ENCODE measurements at places on chromosomes 7 and 10.

GRCh38 chr10:113711142-113711541, 31.4 kb downstream of the CASP7 start:
- no peak for DNase-seq

- no peak for DNase-seq
These were observed 58.9 kb downstream of the HIPK2 start for GRCh38 chr7:139718859-139719258.

- DNase-seq = no peak
These were observed 194.3 kb downstream of the SORCS3 start for GRCh38 chr10:104835422-104835821.

DNA sequence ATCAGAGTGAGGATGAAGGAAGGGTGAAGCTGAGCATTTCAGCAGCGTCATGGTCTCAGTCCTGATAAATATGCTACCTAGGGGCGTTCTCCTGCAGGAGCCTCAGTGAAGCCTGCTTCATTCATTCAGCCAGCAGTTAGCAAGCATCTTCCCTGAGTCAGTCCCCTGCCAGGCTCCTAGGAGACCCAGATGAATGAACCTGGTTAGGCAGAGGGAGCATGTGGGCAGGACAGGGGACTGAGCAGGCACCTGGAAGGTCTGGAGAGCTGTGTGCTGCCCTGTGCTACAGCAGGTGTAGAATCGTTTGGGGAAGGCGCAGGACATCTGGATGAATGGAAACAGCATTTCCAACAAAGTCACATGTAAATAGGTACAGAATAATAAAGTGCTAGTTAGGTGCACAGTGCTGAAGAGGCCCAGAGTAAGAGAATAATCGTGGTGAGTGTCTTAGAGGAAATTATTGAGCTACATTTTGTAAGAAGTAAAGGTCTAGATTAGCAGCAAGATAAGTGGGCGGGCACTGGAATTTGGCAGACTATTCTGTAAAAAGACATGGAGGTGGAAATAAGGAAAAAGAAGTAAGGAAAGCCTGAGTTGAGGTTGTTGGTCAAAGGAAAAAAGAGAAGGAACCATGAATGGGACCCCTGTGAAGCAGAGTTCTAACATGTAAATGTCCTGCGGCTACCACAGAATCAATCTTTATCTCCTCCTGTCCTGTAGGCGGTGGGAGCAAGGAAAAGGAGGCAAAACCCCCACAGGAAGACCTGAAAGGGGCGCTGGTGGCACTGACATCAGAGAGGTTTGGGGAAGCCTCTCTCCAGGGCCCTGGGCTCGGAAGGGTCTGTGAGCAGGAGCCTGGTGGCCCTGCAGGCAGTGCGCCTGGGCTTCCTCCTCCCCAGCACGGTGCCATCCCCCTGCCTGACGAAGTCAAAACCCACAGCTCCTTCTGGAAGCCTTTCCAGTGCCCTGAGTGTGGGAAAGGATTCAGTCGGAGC, 12.0 kb downstream of the ZSCAN25 start:
- no peak for DNase-seq

DNA sequence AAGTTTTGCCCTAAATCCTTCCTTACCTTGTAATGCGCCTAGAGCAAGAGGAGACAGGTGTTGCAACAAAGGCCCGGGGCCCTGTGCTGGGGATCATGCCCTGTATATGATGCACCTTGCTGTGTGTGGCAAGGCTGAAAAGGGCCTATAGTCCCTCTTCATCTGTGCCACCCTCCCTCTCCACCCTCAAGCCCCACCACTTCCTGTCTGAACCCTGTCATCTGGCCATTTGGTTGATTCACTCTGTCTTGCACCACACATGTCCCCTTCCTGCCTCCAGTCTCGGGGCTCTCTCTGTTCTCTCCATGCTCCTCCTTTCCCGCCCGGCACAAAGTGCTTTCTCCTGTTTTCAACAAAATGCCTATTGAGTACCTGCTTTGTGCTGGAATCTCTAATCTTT, 11.5 kb upstream of the MALSU1 start:
- no peak for DNase-seq

DNA sequence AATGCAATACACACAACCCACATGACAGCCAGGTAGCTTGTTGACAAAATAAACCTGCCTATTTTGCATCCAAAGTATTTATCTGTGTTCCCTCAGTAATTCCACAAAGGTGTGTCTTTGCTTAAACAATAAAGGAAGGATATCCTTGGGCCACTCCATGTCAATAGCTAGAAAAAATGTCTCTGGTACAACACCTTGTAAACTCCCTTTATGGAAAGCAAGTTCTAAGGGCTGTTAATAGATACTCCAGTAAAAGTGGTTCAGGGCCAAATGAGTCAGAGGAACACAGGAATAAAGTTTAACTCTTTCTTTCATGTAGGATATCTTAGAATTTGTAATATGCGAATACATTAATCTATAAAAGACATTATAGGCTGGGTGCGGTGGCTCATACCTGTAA, 96.9 kb upstream of the LRRTM3 start:
- no peak for DNase-seq

DNA sequence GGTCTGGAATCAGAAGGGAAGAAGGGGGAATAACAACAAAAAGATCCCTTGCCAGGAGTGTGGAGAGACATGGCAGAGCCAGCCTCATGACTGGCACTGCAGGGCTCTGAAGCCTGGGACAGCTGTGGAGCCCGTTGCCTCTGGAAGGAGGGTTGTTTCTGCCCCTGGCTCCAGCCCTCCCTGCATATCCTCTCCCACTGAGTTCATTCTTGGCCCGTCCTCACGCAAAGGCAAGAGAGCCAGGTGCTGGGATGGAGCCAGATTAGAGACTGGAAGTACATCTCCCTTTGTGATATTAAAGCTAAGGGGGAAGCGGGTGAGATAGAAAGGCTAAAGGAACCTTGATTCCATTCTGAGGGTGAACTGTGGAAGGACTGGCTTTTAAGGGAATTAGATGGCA, 141.5 kb upstream of the NPVF start:
- DNase-seq = no peak

DNA sequence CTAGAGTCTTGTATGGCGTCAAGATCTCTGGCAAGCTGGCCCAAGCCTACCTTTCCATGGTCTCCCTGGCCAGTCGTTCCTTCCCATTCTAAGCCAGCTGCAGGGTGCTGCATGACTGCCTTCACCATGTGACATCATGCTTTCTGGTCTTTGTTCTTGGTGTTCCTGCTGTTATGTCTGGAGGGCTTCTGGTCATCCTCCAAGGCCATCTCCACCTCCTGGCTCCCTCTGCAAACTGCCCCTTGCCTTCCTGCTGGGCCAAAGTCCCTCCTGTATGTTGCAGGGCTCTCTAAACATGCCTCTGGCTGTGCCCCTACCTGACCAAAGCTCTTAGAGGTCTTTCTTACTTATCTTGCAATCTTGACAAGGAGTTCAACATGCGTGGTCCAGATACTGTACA, 44.4 kb upstream of the SHH start:
- no peak for DNase-seq

DNA sequence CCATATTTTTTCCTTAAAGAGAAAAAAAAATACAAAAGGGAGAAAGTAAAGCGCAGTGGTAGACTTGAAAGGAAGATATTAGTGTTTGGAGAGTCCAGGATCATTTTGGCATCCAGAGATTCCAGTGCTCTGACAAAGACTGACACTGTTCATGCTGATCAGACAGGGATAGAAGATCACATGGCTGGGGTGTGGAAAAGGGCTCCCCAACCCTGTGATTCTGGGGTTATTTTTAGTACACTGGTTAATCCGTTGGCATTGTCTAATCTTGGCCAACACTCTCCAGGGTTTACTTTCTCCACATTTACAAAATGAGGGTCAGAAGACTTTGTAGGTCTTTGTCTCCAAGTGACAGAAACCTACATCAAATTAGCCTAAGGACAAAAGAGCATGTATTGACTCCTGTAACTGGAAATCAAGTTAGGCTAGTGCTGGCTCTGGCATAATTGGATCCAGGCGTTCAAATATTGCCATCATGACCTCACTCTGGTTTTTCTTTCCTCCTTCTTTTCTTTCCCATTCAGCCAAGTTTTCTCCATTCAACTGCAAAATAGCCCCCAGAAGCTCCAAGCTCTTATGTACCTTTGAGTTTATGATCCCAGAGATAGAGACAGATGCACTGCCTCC, 181.6 kb downstream of the PHTF2 start:
- DNase-seq = no peak

- DNase-seq = no peak
These were observed 36.0 kb downstream of the DNAJB9 start for GRCh38 chr7:108605559-108606201.

DNA sequence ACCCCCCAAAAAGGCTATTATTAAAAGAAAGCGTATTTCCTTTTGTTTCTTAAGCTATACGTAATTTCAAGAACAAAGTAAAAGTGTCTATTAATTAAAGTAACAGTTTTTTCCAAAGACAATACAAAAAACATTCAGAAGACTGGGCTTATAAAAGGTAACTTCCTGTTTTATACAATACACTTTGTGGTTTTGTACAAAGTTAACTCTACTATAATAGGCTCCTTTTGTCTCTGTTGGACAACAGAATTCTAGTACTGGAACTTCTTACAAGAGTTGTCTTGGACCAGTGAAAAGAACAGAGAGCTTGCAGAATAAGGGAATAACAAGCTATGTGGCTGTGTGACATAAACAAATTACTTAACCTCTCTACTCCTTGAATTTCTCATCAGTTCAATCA, 21.5 kb downstream of the SFMBT2 start:
- no peak for DNase-seq
